ENCODE measurements at places on chromosomes 2 and 18.

- DNase-seq, result no peak
Observed at GRCh38 chr2:275466-275865, 10.7 kb downstream of the ACP1 start.

DNA sequence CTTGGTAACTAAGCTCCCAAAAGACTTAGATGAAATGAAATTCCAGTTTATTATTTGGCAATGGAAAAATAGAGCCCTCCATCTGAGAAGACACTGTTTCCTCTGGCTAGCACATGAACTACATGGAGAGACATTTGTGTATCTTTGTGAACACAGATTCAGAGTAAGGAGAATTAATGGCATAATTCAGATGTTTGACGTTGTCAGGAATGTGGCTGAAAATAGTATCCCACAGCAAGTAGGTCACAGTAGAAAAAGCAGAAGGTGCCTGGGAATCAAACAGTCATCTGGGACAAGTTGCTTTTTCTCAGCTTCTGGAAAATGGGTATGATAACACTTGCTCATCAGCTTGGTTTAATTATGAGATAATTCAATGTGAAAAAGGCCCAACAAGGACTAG lies 288.6 kb downstream of the PTPRM start:
- DNase-seq, result no peak

DNA sequence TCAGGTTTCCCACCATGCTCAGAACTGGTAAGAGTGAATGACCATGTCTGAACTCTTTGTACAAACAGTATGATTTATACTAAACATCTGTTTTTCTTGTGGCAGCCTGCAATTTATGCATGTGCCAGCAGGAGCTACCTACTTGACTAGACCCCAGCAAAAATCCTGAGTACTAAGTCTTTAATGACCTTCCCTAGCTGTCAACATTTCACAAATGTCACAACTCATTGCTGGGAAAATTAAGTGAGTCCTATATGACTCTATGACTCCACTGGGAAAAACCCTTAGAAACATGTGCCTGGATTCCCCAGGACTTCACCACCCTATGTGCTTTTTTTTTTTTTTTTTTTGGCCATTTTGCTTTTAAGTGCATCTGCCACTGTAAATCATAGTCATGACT lies 1225.8 kb downstream of the SUCLG1 start:
- no peak for DNase-seq

DNA sequence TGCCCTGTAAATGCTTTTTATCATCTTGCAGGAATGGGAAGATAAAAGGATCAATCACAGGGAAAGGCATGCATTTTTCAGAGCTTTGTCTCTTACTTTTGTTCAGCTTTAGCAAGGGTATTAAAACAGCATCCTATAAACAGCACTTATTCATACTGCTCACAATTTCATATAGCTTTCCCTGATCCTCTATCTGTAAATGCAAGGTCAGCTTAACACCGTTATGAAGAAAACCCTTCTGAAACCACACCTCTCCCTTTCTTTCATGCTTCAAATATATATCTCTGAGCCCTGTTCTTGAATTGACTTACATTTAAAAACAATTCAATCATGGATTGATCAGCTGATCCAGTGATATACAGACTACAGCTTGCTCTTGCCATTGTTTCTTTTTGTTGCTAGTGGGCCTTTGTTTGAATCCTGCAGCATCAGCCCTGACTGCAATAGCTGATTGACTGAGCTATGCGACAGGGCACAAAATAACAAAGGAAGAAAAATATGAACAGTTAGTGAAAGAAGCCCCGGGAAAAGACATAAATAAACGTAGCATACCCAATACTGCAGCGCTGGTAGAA lies 795.5 kb upstream of the CDH2 start:
- no peak for DNase-seq

DNA sequence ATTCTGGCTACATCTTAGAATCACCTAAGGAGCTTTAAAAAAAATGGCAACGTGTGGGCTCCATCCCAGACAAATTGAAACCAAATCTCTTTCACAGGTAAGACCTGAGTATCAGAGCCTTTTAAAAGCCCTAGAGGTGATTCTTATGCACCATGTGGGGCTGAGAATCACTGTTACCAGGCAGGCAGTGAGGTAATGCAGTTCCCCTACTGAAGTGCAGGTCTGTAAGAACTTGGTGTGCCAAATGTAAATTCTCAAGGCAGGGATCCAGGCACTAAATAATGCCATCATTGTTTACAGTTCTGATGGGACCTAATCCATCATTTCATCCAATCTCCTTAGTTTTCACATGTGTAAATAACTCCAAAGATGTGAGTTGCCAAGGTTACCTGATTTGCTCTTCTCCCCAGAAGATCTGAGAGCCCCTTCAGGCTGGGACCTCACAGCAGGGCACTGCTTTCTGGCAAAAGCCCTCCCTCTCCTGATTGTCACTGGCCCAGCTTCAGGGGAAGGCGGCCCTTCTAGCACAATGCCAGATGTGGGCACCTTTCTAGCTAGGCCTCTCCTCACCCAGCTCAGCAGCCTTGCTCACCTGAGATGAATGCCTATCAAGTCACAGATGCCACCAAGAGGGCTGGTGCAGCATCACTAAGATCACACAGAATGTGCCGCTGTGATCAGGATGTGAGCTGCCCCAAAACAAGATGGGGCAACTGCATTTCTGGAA lies 73.6 kb upstream of the RGPD5 start:
- no peak for DNase-seq

DNA sequence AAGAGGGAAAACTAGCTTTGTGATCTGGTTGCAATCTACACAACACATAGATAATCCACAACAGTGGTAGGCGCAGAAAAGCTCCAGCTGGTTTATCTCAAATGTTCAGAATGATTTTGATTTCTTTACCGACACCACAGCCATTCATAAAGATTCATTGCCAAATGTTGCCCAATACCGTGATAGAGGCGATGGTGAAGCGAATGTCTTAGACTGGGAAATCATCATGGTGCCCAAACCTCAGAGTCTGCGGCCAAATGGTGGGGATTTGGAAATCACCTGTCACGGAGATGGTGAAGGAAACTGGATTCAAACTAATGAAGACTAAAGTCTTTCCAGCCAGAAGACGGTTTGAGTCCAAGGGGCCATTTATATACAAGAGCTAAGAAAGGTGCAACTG lies 48.5 kb upstream of the CCDC150 start:
- no peak for DNase-seq

DNA sequence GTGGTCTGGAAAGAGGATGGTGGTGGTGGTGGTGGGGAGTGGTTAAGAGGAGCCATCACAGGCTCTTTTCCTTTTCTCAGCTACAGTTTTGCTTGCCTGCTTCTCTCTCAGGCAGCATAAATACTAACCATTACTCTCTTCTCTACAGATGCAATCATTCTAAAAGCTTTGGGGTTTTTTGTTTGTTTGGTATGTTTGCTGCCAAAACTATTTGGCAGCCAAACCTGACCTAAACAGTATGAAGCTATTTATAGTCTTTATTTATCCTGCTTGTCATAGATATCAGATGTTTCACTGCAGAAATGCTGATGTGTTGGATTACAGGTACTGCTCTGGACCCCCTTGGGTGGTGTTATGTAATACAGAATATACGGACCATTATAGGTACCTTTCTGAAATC lies 15.3 kb downstream of the SIX3 start:
- no peak for DNase-seq

DNA sequence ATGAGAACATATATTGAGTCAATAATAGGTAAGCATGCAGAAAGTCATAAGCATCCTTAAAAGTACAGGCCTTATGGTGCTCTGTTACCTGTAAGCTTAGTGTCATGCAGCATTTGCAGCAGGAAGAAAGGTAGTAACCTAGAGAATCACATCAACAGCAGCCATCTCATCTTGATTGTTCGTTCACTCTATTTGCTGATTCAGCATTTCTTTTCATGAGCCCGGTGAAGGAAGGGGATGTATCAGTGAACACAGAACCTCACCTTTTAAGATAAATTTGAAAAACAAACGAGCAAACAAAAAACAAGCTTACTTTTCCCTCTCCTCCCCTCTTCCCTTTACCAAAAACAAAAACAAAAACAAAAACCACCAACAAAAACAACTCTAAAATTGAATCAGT lies 89.9 kb downstream of the MIB1 start:
- DNase-seq, result no peak

- no peak for DNase-seq
Observed at GRCh38 chr2:224008702-224009261, 30.3 kb downstream of the SERPINE2 start.

DNA sequence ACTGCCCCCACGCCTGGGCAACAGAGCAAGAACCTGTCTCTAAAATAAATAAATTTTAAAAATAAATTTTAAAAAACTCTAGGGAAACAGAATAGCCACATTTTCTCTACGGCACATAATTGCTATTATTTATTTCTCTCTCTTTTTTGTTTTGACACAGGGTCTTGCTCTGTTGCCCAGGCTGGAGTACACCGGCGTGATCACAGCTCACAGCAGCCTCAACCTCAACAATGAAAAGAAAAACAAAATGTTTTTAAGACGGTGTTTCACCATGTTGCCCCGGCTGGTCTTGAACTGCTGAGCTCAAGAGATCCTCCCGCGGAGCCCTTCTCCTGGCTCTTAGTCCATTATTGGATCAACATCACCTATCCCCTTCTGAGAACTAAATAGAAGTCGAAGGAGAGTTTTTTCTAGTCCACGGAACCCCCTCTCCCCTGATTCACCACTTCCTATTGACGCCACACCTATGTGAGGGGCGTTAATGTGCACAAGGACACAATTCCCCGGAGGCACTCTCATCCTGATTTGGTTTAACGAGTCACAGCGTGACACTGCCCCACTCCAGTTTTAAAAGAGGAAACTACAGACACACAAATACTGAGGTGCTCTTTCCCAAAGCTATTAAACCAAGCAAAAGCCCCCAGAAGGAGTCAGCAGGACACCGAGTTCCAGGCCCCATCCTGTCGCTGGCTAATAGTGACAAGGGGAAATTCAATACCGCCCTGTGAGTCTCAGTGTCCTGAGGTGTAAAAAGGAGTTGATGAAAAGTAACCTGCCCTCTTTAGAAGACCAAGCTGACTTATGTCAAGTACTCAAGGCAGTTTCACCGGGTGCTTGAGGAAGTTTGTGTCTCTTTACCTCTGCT lies 1.1 kb downstream of the NPC1 start:
- no peak for DNase-seq

GRCh38 chr2:208189069-208189809 lies 591 bp downstream of the C2orf80 start:
- DNase-seq, result no peak

DNA sequence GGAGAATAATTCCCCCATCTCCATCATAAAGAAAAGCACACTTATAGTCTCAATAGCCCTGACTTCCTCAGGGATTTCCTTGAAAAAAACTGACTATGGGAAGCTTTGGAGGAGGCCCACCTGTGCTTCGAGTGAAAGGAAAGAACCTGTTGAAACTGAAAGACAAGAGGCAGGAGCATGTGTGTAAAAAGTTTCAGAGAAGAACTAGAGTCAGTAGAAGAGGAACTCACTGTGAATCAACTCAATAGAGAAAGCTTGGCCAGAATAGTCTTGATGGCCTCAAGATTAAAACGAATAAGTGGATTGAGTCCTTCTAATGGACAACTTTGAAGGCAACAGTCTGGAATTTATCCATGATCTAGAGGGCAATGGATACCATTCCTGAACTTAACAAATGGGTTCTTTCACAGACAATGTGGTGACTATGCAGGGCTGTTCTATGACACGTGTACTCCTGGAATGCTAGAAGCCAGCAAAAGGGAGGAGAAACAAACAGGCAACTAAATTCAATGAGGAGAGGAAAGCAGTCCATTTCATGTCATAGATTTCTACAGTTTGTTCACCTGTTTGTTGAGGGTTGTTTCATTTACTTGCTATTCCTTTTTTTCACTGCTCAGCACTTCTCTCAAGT lies 442.3 kb downstream of the GRB14 start:
- DNase-seq, result no peak

GRCh38 chr2:105553538-105554196 lies 154.8 kb upstream of the FHL2 start:
- no peak for DNase-seq

DNA sequence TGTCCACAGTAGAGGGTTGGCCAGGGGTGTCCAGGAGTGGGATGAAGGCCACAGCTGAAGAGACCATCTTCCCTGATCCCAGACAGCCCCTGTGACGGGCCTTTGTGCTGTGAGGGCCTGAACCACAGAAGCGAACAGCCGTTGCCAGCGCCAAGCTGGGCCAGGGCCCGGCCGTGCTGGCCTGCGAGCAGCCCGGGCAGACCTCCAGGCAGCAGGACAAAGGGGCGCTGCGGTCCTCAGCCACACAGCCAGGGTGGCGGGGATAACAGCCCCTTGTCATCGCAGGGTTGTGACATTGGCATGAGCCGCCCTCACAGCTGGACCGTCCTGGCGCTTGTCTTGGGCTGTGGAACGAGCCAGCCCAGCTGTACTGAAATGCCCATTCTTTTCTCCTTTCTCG lies 161.1 kb downstream of the FAM210A start:
- no peak for DNase-seq

- no peak for DNase-seq
Observed at GRCh38 chr2:40317761-40318160, 134.1 kb downstream of the SLC8A1 start.

DNA sequence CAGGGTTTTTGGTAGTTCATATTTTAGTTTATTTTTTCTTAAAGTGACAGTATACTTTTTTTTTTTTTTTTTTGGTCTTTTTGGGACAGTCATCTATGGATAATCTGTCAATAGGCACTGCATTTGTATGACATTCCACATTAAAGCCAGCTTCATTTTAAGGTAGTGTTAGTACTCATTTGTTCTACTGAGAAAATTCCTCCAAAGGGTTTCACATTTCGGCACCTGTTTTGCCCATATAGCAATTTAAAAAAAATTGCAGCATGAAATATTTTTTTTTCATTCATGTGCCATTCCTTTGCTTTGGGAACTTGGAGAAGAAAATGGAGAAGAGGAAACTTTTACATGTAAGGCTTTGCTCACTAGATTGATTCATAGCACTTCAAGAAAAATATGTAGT lies 276.3 kb upstream of the TCF4 start:
- DNase-seq, result no peak

- DNase-seq, result no peak
Observed at GRCh38 chr2:16010011-16010410, 69.7 kb downstream of the MYCN start.

GRCh38 chr2:160477032-160477431 lies 16.6 kb downstream of the RBMS1 start:
- DNase-seq, result no peak

DNA sequence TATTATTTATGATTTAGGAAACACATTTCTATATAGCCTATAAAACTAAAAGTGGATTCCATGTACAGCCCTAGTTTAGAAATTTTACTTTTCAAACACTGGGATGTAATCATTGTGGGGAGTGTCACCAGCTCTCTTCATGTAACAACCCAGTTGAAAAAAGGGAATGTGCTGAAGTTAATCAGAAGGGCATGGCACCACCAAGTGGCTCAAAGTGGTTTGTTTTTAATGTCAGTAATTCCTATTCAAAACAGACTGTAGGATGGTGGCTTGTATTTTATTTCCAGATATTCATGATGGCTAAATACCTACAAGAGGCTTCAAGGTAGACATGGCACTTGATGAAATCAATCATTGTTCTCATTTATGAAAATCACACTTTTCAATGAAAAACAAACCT lies 58.1 kb upstream of the TMEM182 start:
- DNase-seq, result no peak

- DNase-seq, result no peak
Observed at GRCh38 chr18:853471-853870, 41.4 kb upstream of the YES1 start.
